ENCODE measurements at places on chromosomes 6 and 20.

- DNase-seq: no peak
These were observed 26.8 kb upstream of the HLA-E start for GRCh38 chr6:30462482-30462881.

- DNase-seq: no peak
These were observed 235.8 kb upstream of the KCNG1 start for GRCh38 chr20:51258582-51259165.

DNA sequence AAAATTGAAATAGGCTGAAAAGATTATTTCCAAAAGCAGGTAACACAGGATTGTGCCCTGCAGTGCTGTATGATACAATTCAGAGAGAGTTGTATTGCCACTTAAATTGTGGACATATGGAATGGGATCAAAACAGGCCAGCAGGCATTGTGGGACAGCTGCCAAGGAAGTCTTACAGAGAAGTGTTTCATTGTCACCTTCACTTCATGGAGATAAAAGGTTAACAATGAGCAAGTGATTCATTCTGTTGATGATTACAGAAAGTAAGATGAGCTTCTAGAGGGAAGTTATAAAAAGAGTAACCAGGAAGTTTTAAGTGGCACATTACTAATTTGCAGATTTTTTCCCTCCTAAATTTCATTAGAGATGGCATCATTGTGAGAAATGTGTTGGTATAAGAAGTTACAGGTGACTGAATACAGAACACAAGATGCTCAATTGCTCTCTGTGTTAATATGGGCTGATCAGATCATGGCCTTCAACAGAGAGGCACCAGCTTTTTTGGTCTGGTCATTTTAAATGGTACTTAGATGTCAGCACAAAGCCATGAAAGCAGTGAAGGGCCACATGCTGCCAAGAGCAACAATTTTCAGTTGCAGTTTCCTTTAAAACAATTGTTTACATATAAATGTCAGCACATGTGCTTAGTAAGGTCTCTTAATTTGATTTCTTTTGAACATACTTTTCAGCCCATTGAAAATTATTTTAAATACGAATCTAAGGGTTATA lies 402.5 kb upstream of the FKBP1C start:
- DNase-seq: no peak

DNA sequence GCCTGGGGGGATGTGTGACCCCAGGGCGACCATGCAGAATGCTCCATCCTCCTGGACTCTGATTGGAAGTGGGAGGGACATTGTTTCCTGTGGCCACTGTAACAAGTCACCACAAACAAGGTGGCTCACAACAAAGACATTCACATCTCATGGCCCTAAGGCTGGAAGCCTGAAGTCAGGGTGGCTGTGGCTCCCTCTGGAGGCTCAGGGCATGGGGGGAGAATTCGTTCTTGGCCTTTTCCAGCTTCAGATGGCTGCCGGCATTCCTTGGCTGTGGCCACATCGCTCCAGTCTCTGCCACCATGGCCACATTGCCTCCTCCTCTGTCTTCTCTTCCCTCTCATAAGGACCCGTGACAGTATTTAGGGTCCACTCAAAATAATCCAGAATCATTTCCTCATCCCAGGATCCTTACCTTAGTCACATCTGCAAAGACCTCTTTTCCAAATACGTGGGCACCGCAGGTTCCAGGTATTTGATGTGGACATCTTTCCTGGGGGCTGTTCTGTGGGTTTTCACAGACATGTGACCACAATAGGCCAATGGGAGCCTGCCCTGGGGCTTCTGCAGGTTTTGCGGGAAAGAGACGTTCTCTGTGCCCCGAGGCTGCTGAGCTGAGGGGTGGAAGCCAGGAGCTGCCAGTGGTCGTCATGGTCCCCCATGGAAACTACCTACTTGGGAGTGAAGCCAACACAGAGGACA lies 249.3 kb downstream of the PREX1 start:
- no peak for DNase-seq

DNA sequence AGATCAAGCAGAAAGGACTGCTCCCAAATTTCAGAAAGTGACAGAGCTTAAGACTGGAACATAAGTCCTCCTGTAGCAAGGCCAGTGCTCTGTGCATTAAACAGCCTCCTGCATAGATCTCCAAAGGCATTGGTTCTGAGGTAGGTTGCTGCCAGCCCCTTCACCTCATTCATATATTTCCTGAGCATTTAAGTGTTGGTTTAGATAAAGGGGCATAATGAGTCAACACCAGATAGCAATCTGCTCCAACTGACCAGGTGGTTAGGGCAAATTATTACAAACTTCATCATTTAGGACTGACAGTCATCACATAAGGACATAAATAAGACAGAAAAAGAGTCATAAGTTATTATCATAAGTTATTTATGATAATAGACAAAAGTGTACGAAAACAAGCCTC lies 10.7 kb downstream of the PTPRK start:
- no peak for DNase-seq

- DNase-seq: no peak
These were observed 128.5 kb downstream of the MOXD1 start for GRCh38 chr6:132272776-132273175.

- DNase-seq: no peak
These were observed 23.8 kb downstream of the CYB5R4 start for GRCh38 chr6:83883240-83883639.

DNA sequence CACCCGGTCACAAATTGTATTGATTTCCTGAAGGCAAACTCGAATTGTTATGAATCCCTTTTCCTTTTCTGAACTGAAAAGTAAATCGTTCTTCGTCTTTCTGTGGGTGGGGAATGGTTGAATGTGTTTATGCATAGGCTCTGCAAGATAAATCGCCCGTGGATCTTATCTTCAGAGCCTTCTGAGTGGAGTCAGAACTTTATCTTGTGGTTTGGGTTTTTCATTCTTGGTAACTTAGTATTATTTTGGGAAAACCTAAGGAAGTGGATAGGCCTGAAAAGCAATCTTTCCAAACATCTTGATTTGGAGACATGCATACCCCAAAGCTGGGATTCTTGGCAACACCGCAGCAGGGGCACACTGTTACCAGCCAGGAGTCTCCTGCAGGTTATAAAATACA lies 122.4 kb downstream of the MAP3K7 start:
- DNase-seq: no peak

DNA sequence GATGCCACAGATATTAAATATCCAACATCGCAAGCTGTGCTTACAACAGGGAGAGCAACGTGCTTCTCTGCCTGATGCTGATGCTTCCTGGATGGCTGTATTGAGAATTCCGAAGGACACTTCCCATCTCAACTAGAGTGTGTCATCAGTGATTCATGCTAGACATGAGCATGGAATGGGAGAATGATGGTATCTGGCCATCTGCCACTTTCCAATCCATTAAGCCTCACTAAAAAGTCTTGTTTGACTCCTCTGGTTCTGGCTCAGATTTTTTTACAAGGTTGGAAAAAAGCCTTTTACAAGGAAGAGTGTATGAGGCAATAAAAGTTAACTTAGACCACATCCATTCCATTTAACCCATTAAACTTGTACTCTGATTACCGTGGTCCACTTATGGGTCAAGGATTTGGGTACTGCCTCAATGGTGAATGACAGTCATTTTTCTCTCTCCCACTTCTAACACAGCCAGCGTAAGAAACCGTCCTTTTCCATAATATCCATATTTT lies 265.3 kb downstream of the UST start:
- DNase-seq: no peak

DNA sequence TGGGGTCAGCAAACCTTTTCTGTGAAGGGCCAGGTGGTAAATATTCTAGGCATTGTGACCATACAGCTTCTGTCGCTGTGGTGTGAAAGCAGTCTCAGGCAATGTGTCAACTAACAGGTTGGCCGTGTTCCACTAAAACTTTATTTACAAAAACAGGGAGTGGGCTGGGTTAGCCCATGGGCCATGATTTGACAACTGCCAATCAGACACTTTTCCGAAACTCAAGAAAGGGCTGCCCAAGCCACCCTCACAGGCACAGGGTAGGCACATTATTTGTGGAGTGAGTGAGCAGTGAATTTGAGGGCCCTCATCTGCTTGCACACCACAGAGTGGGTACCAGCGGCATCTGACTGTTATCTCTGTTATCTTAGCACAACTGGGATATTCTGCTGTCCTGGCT lies 290.3 kb downstream of the TAF4 start:
- DNase-seq: no peak

Data from NCI-H2107 (cell line).